Left renal cortex interstitium (tissue), 4 donors: ENCODE measurements at places on chromosomes 2 and 18.

GRCh38 chr2:227785293-227785692, 28.3 kb upstream of the CCL20 start:
- DNase-seq, result no peak

- no peak for DNase-seq
Measured at GRCh38 chr2:176709149-176709951, 440.1 kb downstream of the MTX2 start.

DNA sequence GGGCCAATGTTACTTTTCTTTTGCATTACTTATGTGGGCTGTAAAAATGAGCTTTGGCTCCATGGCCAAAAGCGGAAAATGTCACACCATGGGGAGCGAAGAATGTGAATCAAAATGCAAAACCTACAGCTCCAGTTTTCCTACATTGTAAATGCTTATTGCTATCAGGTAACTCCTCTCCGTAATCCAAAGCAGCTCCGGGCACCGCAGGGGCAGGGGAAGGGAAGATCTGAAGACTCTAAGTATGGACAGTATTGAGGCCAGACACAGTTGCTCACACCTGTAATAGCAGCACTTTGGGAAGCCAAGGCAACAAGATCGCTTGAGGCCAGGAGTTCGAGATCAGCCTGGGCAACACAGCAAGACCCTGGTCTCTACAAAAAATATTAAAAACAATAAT, 7.1 kb upstream of the AGFG1 start:
- no peak for DNase-seq

DNA sequence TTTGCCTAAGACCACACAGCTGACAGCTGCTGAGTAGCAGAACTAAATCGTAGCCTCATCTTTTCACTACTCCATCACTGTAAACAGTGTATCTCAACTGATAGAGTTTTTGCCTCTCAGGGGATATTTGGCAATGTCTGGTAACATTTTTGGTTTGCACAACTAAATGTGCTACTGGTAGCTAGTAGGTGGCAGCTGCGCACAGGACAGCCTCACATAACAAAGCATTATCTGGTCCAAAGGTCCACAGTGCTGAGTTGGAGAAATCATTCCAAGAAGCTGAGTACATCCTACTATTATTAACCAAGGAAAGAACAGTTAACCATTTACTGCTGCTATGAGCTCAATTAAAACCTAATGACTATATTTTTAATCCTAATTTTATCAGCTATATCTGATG, 6.1 kb upstream of the CCDC102B start:
- no peak for DNase-seq

DNA sequence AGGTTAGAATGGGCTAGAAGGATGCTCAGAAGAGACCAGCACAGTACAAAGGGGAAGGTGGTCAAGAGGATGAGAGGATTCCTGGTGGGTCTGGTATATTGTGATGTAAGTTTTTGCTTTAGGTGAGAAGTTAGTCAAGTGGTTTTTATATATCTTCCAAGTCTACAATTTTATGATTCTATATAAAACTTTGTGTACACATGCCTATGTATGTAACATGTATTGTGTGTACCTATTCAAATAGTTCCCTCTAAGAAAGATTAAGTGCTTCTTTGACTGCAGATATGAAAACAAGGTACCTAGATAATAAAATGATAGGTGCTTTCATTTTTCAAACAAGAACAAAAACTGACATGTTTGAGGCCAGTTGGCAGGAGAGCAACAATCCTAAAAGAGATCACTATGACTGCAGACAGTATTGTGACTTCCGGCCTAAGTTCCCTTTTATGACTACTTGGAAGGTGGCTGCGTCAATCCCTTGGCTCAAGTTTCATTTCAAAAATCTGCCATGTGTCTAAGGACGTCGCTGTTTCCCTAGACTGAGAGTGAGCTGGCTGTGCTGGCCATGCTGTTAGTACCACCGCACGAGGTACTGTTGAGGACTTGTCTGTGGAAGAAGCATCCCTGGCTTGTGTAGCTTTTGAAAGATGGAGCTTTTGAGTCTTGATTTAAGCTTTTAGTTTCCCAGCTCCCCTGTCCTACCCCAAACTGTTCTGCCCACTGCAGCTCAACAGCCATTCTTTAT, 123.1 kb downstream of the PRPF40A start:
- DNase-seq, result no peak

DNA sequence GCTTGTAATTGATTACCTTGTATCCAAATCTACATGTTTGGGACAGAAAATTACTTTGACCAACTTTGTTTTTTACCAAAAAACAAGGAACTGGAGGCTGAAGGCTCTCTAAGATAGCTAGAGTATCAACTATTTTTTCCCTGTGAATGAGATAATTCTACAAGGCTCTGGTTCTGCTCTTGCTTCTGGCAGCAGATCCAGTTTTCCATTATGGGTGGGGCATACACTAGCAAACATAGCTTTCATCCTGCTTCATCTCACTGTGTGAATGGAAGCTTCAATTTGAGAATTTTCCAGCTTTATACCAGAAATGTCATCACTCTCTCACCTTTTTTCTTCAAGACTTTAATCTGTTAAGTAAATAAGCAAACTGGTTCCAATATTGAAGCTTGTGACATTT, 249.7 kb downstream of the RPRM start:
- no peak for DNase-seq

- DNase-seq, result no peak
Measured at GRCh38 chr2:12317814-12318426, 398.8 kb upstream of the TRIB2 start.

DNA sequence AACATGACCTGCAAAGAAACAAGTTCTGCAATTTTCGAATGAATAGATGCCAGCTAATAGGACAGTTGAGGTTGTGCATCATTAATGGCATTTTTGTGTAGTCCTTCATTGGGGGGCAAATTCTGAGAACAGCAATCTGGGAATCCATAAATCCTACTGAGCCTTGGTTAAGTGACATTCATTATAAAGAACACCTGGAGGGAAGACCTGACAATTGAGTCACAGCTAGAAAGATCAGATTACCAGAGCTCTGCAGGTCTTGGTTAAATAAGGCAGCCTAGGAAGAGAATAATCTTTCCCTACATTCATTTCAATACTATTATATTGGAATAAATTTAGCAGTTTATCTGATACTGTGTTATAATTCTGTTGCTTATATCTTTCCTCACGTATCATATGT, 14.3 kb downstream of the KCNH7 start:
- no peak for DNase-seq

DNA sequence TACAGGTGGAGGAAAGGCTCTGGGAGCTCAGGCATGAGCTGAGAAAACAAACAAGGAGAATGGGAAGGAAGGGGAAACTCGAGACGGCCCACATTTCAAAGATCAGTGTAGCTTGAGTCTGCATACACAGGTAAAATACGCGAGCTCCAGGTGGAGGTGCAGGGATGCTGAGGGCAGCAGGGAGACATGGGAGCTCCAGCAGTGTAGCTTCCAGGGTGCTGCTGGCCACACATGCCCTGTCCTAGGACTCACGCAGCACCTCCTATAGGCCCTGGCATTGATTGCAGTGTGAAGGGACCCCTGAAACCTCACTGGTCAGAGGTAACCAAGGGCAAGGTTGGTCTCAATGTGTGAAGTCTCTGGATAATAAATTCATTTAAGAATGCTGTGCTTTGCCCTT, 362.8 kb upstream of the HS6ST1 start:
- DNase-seq, result no peak

DNA sequence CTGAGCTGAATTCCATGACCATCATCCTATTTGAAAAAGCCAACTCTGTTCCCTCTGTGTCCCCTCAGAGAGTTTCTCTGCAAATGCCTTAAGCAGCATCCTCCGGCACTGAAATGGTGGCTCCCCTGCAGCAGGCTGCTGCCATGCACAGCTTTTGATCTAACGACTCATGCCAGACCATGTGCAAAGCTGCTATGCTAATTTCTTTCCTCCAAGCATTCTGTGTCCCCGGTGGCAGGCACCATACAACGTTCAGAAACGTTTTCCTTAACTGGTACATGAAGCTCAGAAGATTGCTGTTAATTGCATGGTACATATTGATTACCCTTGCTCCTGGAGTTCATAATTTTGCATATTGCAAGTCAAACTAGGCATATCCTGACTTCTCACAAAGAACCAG, 336.8 kb downstream of the RBM43 start:
- DNase-seq, result no peak

- no peak for DNase-seq
Measured at GRCh38 chr2:30981510-30981909, 156.7 kb downstream of the GALNT14 start.

DNA sequence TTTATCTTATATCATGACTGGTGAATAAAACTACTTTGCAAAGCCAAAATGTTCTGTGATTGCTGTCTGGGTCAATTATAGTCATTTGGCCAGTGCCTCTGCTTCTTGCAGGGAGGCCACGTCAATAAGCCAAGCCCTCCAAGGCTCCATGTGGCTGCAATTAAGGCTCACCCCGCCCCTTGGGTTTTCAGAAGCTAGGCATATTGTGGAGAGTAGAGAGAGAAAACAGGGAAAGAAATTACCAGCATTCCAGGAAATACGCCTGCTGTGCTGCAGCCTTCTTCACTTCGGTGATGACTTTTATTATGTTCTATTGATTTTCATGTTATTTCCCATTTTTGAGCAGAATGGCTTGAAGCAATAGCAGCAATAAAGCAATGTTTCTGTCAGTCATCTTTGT, 319.7 kb downstream of the SOX11 start:
- DNase-seq, result no peak

GRCh38 chr2:112708968-112709367, 11.9 kb upstream of the NT5DC4 start:
- no peak for DNase-seq

DNA sequence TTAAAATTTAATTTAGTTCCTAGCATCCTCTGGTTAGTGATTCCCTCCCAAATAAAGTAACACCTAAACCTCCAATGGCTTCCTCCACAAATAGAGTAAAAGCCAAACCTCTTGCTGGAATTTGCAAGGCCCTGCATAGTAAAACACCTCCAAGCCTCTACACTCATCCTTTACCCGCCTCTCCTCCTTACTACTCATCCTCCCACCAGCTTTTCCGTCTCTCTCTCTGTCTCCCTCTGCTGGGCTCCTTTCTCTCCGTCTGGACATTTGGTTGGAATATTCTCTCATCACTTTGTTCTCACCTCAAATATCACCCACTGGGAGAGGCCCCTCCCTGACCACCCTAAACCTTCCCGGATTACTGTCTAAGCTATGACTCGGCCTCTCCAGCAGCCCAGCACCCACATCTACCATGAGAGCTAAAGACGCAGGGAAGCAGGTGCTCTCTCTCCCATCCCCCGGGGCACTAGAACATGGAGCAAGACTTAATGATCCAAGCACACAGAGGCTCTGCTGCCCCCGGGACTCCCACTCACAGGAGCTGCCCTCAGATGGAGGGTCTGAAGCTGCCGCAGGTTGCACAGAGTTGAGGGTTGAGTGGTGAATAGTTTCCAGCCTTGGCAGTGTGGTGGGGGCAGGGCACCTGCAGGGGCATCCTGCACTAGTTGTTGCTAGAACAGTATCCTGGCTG, 167.2 kb downstream of the FBXO15 start:
- DNase-seq, result no peak

DNA sequence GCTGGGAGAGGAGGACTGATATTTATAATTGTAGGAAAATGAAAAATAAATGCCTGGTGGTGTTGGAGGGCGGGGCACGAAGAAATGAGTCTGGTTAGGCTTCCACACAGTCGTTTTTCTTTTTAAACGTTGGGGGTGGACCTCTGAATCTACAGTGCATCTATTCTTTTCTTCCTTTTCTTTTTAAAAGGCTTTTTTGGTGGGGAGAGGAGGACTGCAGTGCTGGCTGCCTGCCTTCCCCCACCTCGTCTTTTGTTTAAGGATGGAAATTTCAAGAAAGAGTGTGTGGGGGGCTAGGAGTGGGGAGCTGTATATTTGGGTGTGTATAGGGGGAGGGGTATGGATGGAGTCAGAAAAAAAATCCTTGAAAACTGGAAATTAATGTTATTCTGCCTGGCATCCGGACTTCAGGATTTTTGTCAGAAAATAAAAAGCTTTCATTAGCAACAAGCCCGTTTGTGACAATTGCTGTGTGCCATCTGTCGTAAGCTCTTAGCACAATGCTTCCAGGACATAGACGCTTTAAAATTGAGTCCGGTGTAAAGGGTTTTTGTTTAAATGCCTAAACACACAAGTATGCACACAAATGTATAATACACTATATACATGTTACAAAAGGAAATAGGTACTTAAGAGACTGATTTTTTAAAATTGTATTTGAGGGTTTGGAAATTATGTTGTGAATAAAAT, 1.1 kb downstream of the MAP2 start:
- peak; percentile 31 for DNase-seq

DNA sequence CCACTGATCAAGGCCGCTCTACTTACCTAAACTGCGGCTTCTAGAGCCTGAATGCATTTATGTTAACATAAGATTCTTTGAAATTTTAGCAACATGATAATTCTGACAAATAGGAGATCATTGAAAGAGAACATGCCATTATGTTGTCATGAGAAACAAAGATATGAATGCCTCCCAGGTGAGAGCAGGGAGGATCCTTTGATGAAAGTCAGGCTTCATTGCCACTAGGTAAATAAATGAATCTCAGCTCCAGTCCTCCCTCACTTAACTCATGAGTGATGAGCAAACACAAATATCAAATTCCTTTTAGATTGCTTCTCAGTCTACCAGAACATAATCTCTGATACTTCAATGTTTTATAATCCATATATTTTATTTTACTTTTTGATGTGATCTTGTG, 463.2 kb upstream of the CDH7 start:
- no peak for DNase-seq
